ENCODE measurements at places on chromosomes 11 and 22.
A peak's percentile ranks its signal among the peaks of the same experiment; 100 is the strongest.

DNA sequence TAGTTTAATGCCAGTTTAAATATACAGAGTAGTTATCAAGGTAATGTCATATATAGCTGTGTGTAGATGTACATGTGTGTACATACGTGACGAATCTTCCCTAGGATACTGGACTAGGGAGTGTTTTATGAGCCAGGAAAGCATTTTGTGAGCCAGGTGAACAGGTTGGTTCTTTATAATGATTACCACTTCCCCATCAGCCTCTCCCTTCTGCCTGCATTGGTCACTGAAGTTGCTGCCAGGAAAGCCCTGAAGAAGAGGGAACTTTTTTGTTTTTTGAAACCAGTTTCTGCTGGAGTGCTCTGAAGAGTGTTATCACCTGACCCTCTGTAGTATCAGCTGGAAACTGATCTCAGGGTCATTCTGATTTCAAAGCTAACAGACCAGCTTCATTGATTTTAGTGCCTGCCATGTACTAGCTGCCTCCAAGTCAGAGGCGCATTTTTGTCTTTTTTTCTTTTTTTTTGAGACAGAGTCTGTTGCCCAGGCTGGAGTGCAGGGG, 14.2 kb upstream of the ST14 start:
- no peak for DNase-seq

DNA sequence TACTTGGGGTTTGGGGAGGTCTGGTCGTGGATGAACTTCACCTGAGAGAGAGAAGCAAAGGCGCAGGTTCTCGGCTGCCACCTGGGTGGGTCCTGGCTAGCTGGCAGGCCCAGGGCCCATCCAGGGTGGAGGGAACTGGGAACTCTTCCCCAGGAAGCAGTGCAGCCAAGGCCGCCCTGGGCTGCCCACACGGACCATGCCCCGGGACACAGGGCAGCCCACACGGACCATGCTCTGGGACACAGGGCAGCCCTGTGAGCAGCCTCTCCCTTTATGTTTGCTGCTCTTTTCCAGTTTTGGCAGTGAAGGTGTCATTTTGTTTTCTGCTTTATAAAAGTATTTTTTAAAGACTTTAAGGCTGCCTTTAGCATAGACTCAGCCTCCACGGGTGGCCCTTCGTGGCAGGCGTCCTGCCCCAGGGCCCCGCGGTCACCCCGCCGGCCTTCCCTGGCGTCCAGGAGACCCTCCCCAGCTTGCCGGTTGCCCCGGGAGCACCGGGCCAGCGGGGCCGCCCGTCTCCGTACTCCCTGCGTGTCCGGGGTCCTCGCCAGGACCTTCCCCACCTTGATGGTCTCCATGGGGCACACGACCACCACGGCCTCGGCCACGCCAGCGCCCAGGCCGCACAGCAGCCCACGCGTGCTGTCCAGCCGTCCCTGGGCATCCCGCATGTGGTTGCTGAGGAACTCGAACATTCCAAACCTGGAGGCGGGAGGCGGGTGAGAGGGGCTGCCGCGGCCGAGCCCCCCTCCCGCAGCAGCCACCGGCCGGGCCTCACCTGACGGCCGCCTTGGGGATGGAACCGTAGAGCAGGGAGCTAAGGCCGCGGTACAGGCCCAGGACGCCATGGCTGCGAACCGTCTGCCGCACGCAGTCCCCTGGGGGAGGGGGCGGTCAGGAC, 1.1 kb downstream of the SLC25A1 start:
- no peak for DNase-seq

GRCh38 chr11:60928563-60929001, 4.3 kb downstream of the TMEM132A start:
- no peak for DNase-seq

- no peak for DNase-seq
Observed at GRCh38 chr11:64658265-64658664, 64.7 kb downstream of the NRXN2 start.

GRCh38 chr22:44273175-44273574, 39.6 kb downstream of the SHISAL1 start:
- DNase-seq, result no peak

- DNase-seq, result no peak
Observed at GRCh38 chr11:115699733-115700132, 195.5 kb upstream of the CADM1 start.

- no peak for DNase-seq
Observed at GRCh38 chr22:30260682-30261081, 6.0 kb downstream of the OSM start.

DNA sequence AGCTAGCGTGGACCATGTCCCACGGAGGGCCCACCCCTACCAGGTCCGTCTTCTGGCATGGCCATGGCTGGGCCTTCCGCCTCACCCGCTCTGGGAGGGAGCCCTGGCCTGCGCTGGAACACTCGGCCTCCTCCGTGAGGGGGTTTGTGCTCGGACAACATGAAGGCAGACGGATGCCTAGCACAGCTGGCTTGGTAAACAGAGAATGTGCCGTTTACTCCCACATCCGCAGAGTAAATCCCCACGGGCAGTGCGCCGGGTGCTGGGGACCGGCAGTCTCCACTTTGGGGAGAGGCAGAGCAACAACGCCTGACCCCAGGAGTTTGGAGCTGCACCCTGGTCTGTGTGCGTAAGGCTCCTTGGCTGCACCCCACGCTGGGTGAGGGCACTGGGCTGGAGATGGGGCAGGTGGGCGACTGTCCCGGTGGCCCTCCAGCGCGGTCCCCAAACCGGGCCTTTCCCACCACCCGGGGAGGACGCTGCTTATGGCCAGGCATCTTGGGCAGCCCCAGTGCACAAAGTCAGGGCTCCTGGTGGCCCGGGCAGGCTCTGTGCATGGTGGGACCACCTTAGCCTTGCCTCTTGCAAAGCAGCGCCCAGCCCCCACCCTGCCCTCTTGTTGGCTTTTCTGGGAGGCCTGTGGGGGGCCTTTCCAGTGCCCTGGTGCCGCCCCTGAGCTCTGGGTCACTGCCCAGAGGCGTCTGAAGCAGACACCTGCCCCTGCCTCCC, 30.7 kb upstream of the MUC5AC start:
- no peak for DNase-seq

DNA sequence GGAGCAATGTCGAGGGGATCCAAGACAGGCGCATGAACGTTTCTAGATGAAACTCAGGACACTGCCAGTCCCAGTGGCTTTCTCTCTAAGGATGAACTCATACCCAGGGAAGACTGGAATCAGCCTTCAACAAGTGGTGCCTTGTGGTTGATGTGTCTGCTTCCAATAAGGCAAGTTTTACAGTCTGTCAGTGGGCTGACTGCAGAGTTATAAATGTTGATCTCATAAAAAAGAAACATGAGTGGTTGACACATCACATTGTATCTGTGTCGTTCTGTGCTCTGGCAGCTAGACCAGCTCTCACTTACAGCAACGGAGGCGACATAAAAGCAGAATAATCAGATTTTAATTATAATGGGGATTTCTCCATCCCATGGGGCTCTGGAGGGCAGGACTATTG, 96.7 kb downstream of the SNX19 start:
- DNase-seq, result no peak

DNA sequence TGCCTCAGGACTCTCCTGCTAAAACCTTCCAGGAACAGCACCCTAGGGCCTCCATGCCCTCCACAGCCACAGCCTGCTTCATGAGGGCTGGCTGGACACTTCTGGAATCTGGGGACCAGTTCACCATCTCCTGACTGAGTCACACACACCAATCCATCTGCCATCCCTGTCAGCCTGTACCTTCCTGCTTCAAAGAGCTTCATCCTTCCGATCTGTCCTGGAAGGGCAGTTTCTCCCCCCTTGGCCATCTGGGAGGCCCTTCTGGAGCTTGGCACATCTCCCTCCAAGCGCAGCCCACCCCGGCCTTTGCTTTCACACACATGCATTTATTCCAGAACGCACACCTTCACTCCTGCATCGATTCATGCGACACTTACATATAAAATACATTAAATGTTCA, 13.0 kb downstream of the APBB1 start:
- DNase-seq, result no peak

DNA sequence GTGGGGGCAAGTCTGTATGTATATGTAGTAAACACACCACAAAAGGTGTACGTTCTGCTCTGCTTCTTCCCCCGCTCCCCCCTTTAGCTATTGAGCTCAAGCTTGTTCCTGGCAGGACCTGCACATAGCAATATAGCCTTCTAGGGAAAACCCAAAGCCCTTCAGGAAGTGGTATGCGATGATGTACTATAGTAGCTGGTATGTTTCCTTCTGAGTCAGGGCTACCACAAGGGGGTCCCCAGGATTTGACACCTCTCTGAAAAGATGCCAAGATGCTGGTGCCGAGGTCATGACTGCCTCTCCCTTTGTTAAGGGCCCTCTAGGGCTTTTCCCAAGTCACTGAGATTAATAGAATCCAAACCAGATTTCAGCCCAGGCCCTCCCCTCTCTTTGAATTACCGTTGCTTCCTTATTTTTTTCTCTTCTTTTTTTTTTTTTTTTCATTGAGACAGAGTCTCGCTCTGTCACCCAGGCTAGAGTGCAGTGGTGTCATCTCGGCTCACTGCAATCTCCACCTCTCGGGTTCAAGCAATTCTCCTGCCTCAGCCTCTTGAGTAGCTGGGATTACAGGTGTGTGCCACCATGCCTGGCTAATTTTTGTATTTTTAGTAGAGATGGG, 268.4 kb downstream of the ETS1 start:
- DNase-seq, result peak; percentile 61

DNA sequence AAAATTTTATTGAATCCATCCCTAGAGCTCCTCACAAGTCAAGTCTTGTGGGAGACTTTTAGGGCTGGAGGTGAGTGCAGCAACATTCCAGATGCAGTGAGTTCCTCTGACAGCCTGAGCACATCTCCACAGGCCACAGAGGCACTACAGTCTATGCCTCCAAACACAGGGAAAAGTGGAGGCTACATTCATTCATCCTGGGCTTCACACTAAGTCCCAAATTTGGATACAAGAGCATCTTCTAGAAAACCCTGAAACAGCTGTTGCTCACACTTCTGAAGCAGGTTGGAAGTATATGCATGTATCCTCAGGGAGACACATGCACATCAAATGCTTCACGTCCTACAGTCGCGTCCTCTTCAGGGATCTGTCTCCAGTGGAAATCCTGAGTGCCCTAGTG, 1.2 kb downstream of the CD3D start:
- no peak for DNase-seq

DNA sequence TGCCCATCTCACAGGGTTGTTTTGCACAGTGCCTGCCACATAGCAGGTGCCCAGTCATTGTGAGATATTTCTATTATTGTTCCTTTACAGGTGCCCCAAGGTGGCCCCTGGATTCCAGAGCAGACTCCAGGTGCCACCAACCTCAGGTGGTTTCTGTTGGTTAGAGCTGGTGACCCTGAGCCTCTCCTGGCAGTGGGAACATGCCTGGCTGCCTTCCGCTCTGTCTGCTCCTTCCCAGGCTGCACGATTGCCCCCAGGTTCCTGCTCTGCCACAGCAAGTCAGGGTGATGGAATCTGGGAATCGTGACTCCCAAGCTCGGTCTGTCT, 12.6 kb upstream of the OMP start:
- DNase-seq, result no peak

- no peak for DNase-seq
Observed at GRCh38 chr11:69039501-69039900, 9.2 kb upstream of the TPCN2 start.

DNA sequence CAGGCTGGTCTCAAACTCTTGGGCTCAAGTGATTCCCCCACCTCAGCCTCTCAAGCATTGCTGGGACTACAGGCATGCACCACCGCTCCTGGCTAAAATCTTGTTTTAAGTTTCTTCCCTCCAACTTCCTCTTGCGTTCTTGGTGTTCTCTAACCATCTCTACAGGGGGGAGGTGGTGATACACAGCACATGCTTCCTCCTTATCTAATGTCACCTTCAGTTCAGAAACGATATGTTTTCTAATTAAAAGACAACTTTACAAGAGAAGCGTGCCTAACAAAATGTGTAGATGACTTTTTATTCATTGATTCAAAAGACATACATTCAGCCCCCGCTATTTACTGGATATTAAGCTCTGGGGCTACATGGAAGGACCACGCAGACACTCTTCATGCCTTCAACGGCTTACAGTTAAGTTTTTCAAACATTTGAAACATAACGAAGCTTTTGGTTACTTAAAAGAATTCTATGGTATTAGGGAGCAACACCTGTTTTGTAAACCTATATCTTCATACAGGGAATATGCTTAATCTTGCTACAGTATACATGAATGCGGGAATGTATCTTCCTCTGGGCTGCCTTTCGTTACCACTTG, 933 bp upstream of the DLAT start:
- no peak for DNase-seq

DNA sequence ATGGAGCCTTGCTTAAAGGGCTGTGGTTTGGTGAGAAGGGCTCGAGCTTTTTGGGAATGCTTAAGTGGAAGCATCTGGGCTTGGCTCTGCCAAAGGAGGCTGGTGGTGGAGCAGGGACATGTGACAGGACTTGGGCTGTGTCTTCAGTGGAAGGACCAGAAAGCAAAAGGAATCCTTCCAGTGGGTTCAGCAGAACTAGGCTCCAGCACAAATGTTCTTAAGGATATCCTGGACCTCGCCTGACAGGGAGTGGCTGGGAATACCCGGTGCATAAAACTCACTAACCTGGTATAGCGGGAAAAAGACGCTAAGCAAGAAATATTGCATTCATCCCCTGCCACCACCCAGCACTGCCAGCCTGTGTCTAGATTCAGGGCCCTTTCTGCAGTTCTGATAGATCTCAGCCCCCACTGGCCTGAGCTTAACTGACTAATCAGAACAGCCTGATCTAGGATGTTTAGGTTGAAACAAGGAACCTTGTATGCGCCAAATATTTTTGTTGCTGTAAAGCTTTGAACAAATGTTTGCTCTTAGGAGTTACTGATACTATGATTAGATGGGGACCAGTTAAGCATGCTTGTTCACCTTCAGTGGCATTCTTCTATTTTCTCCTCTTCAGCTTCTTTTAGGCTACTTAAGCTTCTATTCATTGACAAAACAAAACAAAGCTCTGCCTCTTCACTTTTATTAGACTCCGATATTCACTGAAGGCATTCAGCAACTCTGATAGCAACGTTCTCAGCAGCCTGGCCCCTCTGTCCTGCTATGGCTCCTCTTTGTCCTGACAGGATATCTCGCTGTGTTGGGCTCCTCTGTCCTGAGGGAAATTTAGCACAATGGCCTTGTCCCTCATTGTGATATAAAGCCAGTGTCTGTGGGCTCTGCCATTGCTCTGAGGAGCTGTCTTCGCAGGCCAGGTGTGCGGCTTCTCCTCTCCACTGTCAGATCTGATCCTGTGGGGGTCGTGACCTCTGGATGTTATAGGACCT, 25.0 kb downstream of the PPFIBP2 start:
- no peak for DNase-seq

GRCh38 chr11:95682552-95682951, 107.0 kb downstream of the FAM76B start:
- DNase-seq, result no peak

DNA sequence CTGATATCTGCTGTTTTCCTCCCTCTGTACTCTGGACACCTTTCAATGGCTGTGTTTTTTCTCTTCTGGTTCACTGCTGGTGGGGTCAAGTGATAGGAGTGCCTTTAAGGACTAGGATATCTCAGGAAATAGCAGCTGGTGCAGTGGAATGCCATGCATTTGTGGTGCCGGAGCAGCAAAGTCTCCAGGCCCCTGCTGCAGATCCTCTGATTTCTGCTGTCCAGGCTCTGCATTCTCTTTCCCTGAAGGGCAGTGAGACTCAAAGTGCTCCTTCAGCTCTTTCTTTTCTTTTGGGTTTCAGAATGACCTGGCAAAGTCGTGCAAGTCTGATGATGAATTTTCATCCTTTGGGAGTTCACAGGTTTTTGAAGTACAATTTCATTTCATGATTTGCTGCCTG, 774.3 kb downstream of the FAM181B start:
- no peak for DNase-seq

All from effector CD8-positive, alpha-beta T cell (primary cell).